ENCODE measurements at places on chromosomes 11 and 22. TPM values are rescaled to one million over a fixed set of nuclear protein-coding genes. Genes with fewer than 3 reads are reported as not detected.

MS4A15 gene
- total RNA-seq: not detected

DNA sequence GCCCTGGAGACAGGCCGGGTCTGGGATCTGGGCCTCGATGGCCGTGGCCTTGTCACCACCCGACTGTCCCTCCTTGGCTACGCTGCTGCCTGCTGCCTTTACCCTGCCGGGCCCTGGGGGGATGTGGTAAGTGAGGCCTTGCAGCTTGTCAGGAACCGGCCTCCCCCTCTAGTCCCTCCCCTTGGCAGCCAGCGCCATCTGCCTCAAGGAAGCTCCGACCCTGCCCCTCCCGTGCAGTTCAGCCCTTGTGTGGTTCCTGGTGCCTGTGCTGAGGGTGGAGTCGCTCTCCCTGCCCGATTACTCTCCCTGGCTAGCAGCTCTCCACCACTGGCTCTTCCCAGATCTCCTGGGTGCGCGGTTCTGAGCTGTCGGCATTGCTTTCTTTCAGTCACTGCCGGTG, 33.7 kb downstream of the CTTN start:
- no peak for DNase-seq

FAM227A gene
- total RNA-seq: under 0.01 TPM

OR8A1 gene
- under 0.01 TPM for total RNA-seq

GRCh38 chr22:22787786-22788459, 99.7 kb upstream of the IGLL5 start:
- DNase-seq: peak; percentile 61

GRCh38 chr22:36301384-36301828, 48.5 kb downstream of the APOL1 start:
- DNase-seq: peak; percentile 84

OR52I1 gene
- not detected for total RNA-seq

XKR3 gene
- not detected for total RNA-seq

DNA sequence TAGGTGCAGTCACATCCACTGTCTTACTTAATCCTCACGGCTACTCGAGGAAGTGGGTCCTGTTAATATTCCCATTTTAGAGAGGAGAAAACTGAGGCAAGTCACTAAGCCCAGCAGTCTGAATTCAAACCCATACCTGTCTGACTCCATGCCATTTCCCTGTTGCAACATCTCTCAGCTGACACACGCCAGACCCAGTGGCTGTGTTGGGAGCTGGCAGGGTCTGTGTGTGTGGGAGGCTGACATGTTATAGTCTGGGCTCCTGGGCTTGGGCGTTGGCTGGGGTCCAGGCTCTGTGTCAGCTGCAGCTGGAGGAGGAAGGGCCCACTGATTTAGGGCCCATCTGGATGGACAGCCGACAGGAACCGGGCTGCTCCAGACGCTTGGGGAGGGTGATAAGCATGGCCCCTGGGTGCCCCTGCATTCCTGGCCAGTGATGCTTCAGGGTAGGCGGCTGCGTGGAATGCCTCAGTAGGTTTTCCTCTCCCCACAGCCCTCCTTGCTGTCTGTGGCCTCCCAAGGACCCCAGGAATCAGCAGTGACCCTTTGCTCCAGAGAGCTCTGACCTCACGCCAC, 562.5 kb downstream of the MN1 start:
- DNase-seq: peak; percentile 67

GRCh38 chr22:19755145-19755710, 5.3 kb upstream of the TBX1 start:
- DNase-seq: no peak

GRCh38 chr22:45831394-45831793, 145.6 kb downstream of the WNT7B start:
- peak; percentile 59 for DNase-seq

ALDH3B1 gene
- total RNA-seq: 0.44 TPM

OR4C5 gene
- not detected for total RNA-seq

GRCh38 chr22:35192129-35192918, 65.0 kb upstream of the HMGXB4 start:
- DNase-seq: no peak

GRCh38 chr22:26550498-26551033, 38.3 kb upstream of the TFIP11 start:
- DNase-seq: peak; percentile 85

- no peak for DNase-seq
These were observed 36.1 kb downstream of the CLPB start for GRCh38 chr11:72398058-72398758.

DNA sequence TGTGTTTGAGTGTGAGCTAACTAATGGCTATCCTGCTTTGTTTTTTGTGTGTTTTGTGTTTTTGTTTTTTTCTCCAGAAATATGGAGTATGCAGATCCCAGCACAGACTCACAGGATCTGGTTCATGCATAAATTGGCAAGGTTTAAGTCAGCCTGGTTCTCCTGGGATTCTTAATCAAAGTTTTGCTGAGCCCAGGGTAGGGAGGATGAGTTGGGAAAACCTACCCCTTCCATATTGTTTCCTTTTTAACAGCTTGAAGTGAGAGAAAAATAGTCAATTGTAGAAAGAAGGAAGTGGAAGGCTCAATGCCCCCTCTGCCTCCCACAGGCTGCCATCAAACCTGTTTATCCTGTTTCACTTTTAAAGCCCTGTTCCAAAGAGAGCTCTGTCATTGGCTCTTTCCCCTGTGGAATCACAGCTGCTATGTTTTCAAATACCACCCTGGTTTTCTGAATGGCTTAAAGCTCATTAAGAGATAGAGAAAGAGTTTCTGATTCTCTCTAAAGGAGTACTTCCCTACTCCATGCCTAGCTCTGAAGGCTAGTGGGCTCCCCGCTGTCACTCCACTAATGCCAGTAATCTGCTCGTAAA, 23.4 kb upstream of the CADM1 start:
- DNase-seq: no peak

GRCh38 chr11:13343067-13343466, 65.5 kb downstream of the BMAL1 start:
- no peak for DNase-seq

GRCh38 chr22:50576070-50576469, 2.2 kb downstream of the CPT1B start:
- DNase-seq: peak; percentile 79

GRCh38 chr11:120907971-120908370, 115.9 kb upstream of the TBCEL start:
- DNase-seq: no peak

All from lung microvascular endothelial cell (primary cell).